ENCODE measurements at places on chromosomes 4 and X.

DNA sequence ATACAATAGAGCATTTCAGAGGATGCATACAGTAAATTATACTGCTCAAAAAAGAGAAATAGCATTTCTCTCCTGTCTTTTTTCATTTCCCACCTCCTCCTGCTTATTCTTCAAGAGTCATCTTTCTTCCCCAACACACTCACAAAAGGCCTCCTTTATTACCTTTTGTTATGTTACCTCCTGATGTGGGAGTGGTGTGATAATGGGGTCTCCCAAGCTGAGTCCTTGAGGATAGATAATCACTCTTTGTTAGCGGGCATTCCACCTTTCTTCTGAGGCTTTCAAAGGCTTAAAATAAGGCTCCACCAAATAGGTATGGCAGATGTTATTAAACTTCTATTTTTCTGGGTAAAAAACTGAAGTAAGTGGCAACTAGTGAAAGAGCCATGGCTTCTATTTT lies 159.8 kb downstream of the CPEB2 start:
- DNase-seq, result no peak

- DNase-seq, result no peak
Observed at GRCh38 chr4:107363125-107363524, 327.0 kb upstream of the DKK2 start.

- no peak for DNase-seq
Observed at GRCh38 chr4:38872620-38873019, 5.0 kb downstream of the FAM114A1 start.

GRCh38 chr4:121472937-121473721 lies 92.3 kb upstream of the QRFPR start:
- DNase-seq, result no peak

DNA sequence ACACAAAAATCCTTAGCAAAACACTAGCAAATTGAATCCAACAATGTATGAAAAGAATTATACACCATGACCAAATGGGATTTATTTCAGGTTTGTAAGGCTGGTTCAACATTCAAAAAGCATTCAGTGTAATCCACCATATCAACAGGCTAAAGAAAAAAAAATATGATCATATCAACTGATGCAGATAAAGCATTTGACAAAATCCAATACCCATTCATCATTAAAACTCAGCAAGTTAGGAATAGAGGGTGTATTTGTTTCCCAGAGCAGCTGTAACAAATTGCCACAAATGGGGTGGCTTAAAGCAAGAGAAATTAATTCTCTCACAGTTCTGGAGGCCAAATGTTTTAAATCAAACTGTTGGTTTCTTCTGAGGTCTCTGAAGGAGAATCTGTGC lies 10.7 kb downstream of the VSIG1 start:
- DNase-seq, result no peak

DNA sequence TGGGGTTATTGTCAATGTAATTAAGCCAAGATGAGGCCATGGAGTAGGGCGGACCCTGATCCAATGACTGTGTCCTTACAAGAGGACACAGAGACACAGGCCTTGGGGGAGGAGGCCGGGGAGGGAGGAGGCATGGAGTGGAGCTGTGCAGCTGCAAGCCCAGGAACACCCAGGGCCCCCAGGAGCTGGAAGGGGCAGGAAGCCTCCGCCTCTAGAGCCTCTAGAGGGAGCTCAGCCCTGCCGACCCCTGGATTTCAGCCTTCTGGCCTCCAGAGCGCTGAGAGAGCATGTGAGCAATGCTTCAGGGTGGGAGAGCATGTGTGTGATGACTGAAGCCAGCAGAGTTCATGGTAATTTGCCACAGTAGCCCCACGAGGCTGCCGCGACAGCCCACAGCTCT lies 234.6 kb downstream of the AFAP1 start:
- no peak for DNase-seq

- DNase-seq, result no peak
Observed at GRCh38 chr4:79178760-79179159, 147.1 kb downstream of the NAA11 start.

DNA sequence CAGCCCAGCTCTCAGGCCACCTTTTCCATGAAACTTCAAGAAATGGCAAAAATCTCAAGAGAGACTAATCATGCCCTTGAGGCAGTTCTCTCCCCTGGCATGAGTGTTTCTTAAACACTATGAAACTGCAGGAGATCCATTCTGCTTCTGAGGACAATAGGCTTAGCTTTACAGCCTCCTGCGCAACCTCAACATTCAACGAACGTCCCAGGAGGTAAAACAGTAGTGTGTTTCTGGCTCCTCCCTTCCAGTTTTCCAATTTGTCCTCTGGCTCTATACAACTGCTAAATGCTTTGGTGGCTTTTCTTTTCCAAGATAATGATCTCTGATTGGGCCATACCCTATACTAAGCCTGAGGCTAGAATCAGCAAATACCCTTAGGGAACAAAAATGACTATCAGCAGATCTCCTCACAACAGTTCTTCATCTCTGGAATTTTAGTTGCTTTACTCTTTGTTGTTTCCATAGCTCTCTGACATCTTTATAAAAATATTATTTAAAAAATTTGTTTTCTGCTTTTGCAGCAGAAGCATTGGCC lies 87.0 kb upstream of the FAT1 start:
- no peak for DNase-seq

DNA sequence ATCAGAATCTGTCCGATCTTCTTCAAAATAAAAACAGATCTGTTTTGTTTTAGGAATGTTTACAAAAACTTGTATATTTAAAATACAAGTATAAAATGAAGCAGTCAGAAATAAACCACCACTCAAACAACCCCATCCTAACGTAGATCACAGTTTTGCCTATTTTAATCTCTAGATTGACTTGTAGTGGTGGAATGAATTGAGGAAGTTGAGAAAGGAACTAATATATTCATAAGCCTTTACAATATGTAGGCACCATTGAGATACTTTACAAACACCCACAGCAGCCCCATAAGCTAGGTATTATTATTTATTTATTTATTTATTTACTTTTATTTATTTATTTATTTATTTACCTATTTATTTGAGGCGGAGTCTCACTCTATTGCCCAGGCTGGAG lies 52.3 kb upstream of the KLF3 start:
- DNase-seq, result no peak

DNA sequence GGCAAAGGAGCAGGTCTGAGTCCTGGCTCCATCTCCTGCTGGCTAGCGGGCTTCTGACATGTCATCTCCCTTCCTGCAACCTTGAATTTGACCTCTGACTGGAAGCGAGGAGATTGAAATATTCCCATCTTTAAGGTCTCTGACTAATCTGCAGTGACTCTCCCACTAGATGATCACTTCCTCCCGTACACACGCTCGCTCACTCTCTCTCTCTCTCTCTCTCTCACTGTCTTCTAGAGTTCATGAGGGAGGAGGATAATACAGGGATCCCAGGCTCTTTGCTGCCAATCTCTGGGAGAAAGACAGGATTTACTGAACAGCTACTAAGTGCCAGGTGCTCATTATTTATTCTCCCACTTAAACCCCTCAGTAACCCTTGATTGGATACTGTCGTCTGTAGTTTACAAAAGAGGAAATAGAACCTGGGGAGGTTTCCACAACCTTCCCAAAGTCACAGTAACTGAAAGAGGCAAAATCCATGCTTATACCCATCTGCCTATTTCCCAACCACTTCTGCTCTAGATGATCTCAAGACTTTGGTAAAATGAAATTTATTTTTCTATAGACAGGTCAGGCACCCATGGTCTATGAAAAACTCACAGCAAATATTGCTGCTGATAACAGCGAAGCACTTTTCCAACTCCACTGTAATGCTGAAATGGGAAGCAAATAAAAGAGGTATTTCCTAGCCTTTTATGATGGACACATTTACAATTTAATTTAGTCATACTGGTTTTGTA lies 193.5 kb upstream of the C1QTNF7 start:
- no peak for DNase-seq

DNA sequence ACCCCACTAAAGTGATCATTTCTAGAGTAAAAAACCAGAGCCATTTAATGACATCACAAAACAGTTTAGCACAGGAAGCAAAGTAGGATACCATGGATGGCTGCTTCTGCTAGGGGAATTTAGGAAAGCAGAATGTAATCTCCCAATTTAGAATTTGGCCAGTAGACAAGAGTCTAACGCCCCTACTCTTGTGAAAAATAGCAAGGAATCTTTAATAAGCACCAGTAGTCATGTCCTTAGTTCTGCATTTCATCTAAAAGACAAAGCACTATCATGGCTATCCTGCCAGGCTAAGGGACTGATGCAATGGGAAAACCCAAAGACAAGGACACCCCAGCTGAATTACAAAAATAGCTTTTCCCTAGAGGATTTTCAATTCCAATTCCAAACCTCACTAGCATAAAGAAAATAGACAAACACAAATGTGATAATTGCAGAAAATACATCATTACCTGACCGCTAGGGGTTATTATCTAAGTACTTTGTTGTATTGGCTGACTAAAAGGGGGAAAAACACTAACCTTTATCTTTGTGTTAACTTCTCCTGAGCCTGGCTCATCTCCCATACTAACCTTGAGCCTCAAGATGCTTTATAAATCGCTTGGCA lies 2.6 kb upstream of the AMMECR1 start:
- no peak for DNase-seq

DNA sequence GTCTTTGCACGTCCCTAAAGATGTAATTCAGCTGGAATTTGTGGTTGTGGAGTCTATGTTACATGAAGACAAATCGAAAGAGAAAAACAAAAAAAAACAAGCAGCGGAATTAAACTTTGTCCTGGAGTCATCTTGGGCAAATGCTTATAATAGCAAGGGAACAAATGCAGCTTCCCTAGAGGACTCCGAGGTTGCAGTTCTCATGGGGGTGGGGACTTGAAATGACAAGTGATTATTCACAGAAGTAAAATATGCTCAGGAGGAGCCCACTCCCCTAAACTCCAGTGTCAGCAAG lies 362.4 kb downstream of the ARHGAP24 start:
- DNase-seq, result no peak

DNA sequence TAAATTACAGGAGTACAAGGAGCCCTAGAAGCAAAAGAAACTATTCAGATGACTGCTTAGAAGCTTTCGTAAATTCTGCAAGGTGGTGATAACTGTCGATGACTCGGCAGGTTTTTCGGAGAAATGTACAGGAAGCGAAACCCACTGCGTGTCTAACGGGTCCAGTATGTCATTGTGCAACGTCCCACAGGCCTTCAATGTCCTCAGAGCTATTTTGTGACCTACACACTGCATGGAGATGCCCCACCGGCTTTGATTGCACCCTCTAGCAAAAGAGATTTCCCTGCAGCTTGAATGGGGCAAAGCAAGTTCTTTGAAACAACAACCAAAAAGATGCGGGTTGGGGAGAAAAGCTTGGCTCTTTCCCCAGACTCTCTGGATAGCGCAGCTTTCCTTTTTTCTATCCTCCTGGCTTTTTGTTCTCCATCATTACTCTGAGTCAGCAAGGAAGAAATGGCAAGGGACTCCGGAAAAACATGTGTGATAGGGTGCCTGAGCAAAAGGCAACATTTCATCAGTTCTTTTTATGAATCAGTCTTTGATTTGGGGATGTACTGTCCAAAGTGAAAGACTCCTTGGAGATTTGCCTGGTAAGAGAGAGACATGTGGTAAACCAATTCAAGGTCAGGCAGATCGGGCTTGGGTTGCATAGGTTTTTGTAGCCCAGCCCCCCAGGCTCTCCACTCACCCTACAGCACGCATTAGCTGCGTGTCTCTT lies 112.0 kb upstream of the TBL1X start:
- no peak for DNase-seq

- DNase-seq, result no peak
Observed at GRCh38 chr4:1958276-1959103, 50.3 kb downstream of the NELFA start.

- DNase-seq, result no peak
Observed at GRCh38 chr4:25163196-25163595, 2.9 kb upstream of the SEPSECS start.

DNA sequence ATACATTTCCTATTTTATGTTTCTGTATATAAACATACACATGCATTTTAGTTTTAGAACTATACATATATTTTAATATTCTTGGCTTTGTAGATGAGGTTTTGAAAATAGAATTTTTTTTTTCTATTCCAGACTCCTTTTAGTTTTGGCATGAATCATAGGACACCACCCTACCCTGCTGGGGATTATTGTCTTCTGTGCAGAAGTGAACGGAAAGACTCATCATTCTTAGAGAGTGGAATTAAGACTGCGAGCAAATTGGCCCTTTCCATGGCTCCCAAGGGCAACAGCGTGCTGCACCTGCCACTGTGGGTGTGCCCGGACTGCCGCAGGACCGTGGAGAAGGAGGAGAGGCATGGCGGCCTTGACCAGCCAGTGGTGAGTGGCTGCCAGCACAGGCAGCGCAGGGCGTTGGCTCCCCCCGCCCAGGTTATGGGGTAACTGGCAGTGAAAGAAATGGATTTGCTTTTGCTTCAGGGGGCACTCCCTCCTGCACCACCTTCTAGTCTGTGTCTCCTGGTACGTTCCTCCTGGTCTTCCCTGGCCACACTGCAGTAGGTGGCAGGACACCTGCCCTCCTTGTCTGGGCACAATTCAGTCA lies 59.6 kb downstream of the FAM193A start:
- no peak for DNase-seq

DNA sequence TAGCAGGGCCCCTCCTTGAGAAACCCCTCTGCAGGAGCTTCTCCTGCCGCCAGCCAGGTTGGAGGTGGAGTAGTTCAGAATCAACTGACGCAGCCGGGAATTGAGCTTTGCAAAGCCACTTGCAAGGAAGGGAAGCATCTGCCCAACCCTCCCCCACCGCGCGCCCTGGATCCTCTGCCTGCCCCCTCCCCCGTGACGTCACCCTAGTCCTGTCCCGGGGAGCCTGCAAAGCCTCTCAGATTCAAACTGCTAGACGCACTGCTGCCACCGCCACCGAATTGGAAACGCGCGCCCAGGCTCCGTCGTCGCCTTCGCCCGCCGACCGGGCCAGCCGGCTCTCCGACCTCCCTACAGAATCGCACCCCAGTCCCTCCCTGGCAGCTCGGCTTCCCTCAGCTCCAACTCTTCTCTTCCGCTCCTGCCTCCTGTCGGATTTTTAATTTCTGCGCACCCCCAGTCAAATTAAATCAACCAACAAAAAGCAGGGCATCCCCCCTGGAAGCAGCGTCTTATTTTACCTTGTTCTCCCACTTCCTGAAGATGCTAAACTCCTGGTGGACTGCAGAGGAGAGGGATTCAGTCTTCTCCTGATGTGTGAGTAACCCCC lies 3.8 kb downstream of the SLITRK2 start:
- peak; percentile 71 for DNase-seq

- no peak for DNase-seq
Observed at GRCh38 chr4:155819066-155819465, 47.0 kb downstream of the ASIC5 start.

DNA sequence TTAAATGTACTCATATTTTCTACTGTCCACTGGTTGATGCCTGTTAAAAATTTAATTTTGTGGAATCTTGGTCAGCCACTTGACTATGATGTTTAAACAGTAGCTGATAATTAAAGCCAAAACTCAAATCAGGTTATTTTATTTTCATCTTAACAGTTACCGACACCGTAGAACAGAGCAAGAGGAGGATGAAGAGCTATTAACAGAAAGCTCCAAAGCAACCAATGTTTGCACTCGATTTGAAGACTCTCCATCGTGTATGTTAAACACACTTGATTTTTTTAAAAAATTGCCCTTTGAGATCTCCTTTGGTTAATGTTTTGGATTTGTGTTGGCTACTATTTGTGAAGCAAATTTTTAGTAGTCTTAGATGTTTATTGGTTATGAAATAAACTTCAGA lies 10.7 kb downstream of the SMARCA5 start:
- no peak for DNase-seq

All from dorsolateral prefrontal cortex (tissue), 122 donors.